Activated CD4-positive, alpha-beta memory T cell treated with anti-CD3 and anti-CD28 coated beads, Interleukin-2, amount 10 ng/mL, durations not matched to agents 7 days and 5 days (primary cell): ENCODE measurements at places on chromosomes 7 and 10.

- no peak for DNase-seq
These were observed 42.3 kb upstream of the UBE3C start for GRCh38 chr7:157096286-157097055.

GRCh38 chr10:74034301-74034700 lies 36.4 kb downstream of the VCL start:
- no peak for DNase-seq

- no peak for DNase-seq
These were observed 2.3 kb upstream of the CYTH3 start for GRCh38 chr7:6274743-6275142.

DNA sequence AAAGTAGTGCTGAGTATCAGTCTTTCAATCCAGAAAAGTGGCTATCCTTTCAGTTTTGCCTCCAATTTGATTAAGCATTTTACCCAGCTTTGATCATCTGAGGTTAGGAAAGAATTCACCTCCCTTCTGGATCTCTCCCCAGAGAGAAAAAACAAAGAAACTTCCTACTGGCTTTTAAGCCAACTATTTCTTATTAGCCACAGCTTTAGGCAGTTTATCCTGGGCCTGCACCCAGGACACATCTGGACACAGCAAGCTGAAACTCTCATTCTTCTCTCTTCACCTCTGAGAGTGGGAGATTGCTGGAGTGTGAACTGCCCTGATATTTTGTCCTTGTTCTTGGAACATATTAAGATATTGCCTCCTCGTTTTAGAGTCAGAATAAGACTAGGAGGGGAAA lies 43.5 kb upstream of the LSM8 start:
- no peak for DNase-seq

GRCh38 chr10:97584060-97584797 lies at the start of gene HOGA1:
HOGA1 (plus strand) TSS chr10:97584389; CDS start chr10:97584704, 315 bp downstream.
- DNase-seq: no peak

DNA sequence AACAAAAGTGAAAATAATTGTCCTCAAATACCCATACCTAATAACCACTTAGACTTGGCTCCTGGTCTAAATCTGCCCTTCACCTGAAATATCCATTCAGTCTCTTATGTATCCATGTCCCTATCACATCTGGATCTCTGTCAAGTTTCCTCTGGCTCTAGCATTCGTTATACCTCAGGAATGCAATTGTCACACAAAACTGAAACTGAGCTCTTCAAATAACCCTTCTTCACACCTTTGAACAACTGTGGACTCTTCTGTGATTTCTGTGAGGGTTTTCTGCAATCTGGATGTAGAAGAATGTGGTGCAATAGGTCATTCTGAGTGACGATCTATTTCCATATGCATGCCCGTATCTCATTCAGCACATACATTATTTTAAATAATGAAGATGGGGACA lies 53.5 kb upstream of the FGL2 start:
- DNase-seq: no peak

GRCh38 chr10:76917071-76917470 lies 720.5 kb downstream of the KCNMA1 start:
- no peak for DNase-seq
